ENCODE measurements at places on chromosomes 1 and 21.
A peak's percentile ranks its signal among the peaks of the same experiment; 100 is the strongest.

DNA sequence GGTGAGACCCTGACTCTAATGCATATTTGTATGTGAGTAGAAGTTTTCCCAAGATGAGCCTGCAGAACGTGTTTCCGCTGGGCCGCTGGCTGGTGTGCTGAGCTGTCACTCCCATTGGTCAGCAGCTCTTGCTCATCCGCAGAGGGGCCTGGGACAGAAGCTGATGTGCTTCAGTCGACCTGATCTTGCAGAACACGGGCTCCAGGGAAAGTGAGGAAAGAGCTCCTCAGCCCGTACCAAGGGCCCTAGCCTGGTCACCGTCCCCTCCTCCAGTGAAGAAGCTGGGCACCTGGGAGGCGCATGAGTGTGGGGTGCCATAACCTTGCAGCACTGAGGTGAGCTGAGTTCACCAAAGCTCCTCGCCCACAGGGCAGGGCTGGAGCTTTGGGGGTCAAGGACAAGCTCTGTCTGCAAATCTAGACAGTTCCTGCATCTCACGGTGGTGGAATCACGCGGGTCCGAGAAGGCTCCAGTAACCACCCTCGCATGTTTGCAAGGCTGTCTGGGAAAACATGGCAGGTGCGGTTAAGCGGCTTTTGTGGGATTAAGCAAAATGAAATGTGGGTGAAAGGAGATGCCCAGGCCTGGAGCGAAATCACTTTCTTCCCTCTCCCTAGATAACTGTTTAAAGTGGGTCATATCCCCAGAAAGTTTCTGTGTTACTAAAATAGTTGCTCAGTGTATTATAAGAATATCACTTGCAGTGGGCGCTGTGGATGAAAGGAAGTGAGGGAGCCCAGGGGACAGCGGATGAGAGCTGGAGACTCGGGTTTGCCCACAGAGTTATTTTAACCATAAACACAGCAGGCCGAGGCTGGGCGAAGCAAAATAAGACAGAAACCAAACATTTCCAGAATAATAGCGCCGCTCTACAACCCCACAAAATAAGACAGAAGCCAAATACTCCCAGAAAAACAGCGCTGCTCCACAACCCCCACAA lies 33.1 kb upstream of the LRRC3 start:
- no peak for DNase-seq

DNA sequence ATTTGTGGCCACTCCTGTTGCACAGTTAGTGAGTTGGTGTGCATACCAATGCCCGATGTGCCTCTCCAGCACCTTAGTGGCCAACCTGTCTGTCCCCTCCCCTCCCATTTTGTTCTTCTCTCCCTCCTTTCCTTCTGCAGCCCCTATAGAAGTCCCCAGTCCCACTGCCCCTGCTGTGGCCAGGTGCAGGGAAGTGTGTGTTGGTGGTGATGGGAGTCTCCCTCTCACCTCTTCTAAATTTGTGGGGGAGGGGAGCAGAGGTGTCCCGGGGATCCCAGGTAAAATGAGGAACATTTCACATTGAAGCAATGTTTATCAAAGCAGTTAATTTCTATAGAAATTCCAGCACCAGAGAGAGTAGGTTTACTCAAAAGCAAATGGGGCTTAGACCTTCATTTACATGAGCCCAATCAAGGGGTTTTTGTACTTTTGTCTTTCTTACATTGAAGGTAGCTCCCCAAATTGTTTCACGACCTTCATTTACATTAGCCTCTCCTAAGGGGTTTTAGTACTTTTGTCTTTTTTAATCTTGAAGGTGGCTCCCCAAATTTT lies 3.0 kb upstream of the C1orf21 start:
- no peak for DNase-seq

GRCh38 chr21:41772351-41773080 lies 5.7 kb upstream of the RIPK4 start:
- no peak for DNase-seq

DNA sequence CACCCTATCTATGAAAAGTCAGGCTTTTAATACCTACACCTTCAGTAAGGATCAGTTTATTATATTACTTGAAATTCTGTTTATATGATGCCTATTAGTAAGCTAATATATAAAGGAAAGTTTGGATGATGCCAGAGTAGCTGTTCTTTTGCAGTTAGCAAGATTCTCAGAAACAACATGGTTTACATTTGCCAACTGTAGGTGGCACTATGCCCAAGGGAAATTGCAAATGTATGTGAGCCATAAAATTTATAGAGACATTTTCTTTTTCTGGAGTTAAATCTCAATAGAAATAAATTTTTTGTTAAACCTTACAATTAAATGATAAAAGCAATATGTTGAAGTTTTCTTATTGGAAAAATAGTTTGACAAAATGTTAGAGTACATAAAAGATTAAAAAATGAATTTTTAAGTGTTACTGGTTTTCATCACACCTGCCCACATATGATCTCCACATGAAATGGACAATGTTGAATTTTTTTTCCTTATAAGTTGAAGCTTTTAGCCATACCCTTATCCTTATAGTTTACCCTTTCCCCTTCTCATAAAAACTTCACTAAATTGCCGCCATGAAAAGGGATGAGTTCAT lies 32.1 kb upstream of the EPHX4 start:
- peak; percentile 29 for DNase-seq

- no peak for DNase-seq
These were observed 151.4 kb upstream of the ETV3 start for GRCh38 chr1:157289424-157290105.

DNA sequence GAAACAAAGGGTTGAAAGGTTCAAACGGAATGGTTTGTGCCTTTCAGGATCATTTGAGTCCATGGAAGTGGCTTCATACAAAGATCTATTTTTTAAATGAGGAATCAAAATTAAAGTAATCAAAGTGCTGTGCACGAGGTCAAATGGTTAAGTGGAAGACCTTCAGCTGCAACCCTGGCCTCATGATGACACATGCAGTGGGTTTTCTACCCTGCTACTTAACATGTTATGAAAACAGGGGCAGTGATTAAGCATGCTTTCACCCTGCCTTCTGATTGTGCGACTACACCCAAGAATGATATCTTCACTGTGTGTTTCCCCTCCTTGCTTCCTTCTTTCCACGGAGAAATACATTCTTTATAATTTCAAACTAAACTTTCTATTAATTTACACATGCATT lies 604.2 kb downstream of the LRRIQ3 start:
- DNase-seq: peak; percentile 17

- no peak for DNase-seq
These were observed 228.9 kb upstream of the TMEM51 start for GRCh38 chr1:14924455-14925331.

DNA sequence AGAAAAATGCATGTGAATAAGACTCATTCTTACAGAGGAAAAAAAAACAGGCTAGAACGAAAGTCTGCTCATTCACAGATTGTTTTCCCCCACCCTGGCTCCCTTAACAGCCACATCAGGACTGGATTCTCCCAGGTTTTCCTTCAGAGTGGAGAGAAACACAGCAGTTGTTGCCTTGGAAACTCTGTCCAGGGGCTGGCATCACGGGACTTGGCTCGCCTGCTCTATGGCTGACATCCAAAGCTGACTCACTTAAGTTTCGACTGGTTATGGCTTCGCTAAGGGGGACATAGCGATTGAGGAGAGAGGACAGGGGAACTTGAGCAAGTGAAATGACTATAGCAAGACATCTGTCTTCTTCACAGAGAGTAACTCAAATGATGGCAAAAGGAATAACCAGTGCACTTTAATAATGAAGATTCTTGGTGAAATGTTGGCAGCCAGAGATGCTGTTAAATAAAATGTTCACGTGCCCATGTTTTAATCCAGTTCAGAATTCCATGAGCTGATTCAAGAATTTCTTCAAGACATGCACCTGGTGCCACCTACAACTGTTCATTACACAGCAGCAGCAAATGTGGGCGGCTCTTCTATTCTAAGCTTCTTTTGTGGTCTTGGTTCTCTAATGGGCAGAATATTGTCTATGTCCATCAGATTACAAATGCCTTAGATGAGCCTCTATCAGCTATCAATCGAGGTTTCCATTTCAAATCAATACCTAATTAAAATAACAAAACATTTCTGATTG lies 21.8 kb downstream of the MIS18A start:
- DNase-seq: peak; percentile 69

GRCh38 chr1:33460144-33460543 lies 12.3 kb upstream of the ZSCAN20 start:
- DNase-seq: no peak

- no peak for DNase-seq
These were observed 28.9 kb upstream of the EVA1B start for GRCh38 chr1:36352125-36352909.

- no peak for DNase-seq
These were observed 89.8 kb downstream of the AJAP1 start for GRCh38 chr1:4743978-4744750.

DNA sequence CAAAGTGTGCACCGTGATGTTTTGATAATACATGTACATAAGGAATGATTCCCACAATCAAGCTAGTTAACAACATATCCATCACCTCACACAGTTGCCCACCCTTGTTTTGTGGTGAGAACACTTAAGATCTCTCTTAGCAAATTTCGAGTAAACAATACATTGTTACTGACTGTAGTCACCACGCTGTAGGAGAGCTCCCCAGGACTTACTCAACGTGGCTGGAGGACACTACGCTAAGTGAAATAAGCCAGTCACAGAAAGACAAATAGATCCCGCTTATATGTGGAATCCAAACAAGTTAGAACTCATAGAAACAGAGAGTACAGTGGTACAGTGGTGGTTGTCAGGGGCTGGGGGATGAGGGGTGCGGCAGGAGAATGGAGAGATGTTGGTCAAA lies 24.8 kb downstream of the GPR137B start:
- DNase-seq: no peak
